Putamen (tissue), 1 donor: ENCODE measurements at places on chromosomes 5 and 9.

- no peak for DNase-seq
These were observed 761.2 kb downstream of the MAT2B start for GRCh38 chr5:164266571-164266970.

- no peak for DNase-seq
These were observed 27.2 kb downstream of the NOTCH1 start for GRCh38 chr9:136518623-136519022.

DNA sequence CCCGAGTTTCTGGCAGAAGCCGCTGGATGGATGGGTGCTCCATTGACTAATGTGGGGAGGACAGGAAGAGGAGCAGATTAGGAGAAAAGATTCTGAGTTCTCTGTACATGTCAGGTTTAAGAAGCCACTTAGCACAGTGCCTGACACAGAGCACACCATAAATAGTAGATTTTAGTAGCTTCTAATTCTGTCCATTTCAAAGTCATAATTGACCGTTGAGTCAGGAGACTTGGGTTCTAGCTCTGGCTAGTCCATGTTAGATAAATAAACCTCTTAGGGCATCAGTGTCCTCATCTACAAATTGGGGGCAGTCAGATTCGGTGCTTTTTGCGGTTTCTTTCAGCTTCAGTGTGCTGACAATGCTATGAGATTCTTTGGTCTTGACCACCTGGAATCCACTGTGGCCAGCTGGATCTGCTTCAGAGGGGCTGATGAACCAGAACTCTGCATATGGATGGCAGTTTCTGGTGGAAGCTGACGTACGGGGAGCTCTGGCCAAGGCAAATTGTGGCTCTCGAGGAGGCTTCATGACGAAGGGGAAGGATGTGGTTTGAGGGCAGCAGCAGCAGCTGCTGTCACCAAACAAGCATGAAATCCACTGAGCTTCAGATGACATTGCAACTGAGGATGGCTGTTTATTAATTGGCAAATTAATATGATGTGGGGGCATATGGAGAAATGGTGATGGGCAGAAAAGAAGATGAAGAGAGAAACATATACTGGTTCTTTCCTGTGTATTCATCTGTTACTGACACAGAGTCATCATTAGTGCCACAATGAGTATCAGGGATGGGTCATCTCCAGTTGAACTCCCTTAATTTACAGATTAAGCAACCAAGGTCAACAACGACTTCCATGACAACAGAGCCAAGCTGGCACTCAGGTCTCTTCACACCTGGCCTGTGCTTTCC lies 134.4 kb downstream of the AOPEP start:
- no peak for DNase-seq

DNA sequence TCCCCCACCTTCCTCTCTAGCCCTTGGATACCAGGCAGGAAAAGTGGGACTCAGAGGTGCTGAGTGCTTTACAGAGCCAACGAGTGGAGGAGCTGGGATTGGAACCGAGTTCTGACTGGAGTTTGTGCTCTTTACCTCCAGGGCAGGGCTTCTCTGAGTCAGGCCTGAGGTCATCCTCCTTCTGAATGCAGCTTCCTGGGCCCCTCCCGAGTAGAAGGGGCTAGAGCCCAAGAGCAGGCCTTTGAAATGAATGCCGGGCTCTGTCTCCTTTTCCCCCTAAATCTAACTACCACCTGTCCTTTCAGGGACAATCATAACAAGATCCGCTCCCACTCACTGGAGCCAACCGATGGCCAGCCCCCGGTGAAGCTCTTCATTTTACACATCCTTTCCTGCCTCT lies 12.7 kb downstream of the PTGES start:
- DNase-seq: no peak

DNA sequence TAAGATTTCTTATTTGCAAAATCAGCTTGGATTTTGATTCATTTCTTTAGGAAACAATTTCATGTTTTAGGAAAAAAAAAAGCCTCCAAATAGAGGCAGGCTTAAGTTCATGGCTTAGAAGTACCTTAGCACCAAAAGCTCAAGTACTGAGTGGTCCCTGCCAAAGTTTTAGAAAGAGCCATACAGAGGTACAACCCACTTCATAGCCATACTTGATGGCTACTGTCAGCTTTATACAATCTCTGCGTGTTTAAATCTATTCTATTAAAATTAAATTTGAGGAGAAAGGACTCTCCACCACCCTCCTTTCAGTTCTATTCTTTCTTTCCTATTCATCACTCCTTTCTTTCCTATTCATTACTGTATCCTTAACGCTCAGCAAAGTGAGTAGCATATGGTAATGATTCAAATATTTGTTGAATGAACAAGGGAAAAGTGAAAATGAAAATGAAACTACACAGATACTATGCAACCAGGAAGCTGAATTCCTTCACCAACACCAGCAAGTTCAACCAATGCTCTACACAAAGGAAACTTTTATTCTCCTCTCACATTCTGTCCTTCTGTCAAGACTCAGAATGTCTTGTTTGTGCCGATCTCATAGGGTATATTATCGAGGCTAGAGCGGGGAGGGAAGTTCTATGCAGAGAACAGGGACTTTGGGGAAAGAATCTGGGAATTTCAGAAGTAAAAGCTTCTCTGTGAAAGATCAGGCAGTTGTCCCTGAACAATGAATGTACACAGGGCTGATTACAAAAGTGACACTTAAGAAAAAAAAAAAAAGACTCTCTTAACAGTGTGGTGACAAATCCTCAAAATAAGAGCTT lies 138.6 kb upstream of the SPEF2 start:
- peak; percentile 0 for DNase-seq

GRCh38 chr9:16105168-16106020 lies 552.6 kb downstream of the CCDC171 start:
- DNase-seq: no peak

- no peak for DNase-seq
These were observed 72.6 kb downstream of the SMARCA2 start for GRCh38 chr9:2087500-2088313.

- no peak for DNase-seq
These were observed 47.0 kb downstream of the IQGAP2 start for GRCh38 chr5:76450054-76450453.
